ENCODE measurements at places on chromosomes 4 and X.

DNA sequence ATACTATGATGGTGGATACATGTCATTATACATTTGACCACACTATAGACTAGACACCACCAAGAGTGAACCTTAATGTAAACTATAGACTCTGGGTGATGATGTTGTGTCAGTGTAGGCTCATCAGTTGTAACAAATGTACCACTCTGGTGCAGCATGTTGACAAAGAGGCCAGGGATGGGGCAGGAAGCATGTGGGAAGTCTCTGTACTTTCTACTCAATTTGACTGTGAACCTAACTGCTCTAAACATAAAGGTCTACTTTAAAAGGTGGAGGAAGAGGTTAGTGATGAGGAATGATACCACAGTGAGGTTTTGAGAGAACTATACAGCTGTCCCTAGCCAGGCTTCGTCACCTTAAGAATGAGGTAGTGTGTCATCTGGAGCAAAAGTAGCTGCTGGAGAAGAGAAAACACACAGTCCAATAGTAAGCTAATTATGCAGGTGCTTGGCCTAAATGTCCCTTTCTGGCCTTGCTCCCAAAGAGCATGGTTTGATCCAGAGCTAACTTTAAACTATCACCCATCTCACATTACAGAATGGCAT, 38.4 kb downstream of the GRSF1 start:
- no peak for DNase-seq

GRCh38 chr4:145951931-145952330, 13.3 kb upstream of the ZNF827 start:
- no peak for DNase-seq

DNA sequence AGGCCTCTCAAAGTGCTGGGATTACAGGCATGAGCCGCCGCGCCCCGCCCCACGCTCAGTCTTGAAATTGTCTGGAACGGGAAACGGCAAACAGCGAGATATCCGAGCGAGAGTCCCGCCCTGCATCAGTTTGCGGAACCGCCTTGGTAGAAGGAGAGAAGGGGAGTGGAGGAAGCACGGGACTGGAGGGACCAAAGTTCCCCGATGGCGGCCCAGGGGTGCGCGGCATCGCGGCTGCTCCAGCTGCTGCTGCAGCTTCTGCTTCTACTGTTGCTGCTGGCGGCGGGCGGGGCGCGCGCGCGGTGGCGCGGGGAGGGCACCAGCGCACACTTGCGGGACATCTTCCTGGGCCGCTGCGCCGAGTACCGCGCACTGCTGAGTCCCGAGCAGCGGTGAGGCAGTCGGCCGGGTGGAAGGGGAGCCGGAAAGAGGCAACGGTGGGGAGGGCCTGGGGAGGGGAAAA, at the start of gene BST1:
Gene BST1, plus strand, starts transcription at position 125 of the 463 bp plus-strand sequence. Its CDS starts 80 bp downstream, at position 205.
- DNase-seq: no peak

DNA sequence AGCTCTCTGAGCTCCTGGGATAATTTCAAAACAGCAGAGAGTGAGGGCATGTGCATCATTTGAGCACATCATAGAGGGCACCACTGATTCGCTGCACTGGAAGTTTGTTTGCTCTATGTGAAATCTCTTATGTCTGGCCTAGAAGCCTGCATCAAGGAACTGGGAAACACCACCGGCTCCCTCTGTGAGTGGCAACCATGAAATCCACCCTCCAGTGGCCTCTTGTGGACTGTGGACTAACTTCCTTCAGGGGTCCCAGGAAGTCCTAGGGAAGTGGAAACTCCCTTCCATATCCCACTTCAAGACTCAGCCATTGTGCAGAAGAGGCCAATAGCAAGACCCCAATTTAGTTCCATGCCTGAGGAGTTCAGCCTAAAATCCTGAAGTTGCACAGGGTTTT, 48.0 kb upstream of the IGFBP7 start:
- DNase-seq: no peak

DNA sequence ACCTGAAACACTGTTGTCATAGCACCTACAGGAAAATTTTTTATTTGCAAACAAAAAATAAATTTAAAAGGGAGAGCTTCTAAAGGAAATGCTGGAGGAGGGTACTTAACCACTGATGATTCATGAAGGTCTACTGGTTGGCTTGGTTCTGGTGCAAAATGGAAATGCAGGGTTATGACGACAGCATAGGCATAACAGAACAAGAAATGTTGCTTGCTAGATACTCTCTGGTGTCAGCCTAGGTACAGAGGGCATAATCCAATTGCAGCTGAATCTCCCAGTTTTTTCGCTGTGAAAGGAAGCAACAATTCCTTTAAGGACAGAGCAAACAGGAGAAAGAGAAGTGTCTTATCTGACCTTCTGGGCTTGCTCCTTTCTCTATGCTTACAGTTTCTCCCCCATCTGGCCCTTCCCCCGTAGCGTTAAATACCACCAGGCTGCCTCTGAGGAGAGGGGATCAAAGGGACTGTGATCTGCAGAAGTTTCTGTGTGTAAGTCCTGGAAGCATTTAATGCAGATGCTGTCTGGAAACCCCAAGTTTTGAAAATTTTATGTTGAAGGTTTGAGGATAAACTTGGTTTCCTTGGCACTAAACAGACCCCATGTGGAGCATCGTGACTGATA, 23.7 kb upstream of the CASK start:
- DNase-seq: no peak
